Activated effector memory CD4-positive, alpha-beta T cell treated with anti-CD3 and anti-CD28 coated beads, Interleukin-2, amount 50 U/mL, for 16 hours (primary cell): ENCODE measurements at places on chromosomes 6 and 20.

- DNase-seq = no peak
Observed at GRCh38 chr6:67630146-67630545, 1004.9 kb upstream of the ADGRB3 start.

GRCh38 chr6:130420911-130421310, 55.1 kb downstream of the TMEM200A start:
- no peak for DNase-seq

DNA sequence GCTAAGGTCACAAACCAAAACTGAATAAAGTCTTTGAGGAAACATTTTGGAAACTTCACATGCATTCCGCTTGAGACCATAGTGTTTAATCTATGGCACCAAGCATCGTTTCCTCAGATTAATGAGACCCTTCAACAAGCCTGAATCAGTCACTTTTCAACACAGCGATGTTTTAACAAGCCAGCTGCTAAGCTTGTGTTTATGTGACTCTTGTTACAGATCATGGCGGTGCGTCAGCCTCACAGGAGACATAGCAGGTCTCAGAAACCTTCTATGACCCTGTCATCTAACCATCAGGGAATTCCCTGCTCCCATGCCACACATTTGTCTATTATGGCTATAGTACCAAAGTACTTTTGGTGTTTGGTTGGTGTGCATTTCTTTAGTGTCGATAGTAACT, 57.2 kb downstream of the MTFR2 start:
- DNase-seq = no peak

DNA sequence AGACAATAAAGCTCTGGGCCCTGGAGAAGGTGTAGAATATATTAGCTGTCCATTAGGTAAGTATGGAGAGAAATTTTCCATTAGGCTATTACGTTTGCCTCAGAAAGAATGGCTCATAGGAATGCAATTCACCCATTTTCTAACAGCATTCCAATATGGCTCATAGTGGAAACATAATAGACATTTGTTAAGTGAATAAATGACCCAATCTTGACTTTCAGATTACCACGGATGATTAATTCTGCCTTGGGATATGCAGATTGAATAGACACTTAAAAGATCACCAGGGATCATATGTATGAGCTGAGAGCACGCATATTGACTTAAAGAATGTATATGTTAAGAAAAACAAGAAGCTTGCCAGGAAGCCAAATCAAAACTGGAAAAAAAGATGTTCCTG, 209.1 kb upstream of the CDYL start:
- DNase-seq = no peak

DNA sequence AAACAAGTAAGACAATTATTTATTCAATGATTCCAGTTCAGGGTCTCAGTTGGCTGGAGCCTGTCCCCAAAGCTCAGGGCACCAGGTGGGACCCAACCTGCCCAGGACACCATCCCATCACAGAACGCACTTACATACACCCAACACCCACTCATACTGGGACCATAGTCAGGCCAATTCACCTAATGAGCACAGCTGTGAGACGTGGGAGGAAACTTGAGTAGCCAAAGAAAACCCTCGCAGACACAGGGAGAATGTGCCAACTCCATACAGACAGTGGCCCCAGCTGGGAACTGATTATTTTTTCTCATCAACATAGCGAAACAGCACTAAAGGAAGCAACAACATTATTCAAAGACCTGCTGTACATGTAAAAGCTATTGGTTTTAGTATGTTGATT, 58.6 kb upstream of the DOK5 start:
- DNase-seq = no peak
